ELF-1 (cell line): ENCODE measurements at places on chromosomes 1 and 21.

DNA sequence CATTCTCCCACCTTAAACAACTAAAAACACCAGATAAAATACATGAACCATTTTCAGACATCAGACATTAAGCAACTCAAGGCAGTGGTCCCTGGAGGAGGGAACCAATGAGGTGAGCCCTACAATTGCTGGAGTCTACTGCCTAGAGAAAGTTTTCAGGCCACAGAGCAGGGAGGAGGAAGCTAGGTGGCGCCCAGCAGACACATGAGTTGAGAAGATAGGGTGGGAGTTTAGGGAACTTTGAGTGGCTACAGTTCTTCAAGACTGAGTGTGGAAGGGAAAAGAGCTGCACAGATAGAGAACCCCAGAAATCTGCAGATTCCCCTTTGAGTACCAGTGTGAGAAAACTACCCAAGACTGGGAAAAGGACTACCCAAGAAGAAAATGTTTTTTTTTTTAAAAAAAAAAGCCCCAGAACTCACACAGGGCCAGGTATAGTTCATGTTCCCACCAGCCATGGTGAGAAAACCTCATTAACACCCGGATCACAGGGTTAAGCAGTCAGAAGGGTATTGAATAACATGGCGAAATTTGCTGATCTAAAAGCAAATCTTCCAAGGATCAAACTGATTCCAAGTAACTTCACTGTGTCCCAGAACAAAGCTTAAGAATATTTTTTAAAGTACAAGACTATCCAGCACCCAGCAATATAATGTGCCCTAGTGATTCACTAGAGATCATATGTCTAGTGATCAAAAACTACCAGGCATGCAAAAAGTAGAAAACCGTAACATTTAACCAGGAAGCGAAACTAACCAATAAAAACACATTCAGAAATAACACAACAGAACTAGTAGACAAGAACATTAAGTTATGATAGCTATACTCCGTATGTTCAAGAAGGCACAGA, 12.0 kb downstream of the ALDH9A1 start:
- peak; percentile 17 for DNase-seq

DNA sequence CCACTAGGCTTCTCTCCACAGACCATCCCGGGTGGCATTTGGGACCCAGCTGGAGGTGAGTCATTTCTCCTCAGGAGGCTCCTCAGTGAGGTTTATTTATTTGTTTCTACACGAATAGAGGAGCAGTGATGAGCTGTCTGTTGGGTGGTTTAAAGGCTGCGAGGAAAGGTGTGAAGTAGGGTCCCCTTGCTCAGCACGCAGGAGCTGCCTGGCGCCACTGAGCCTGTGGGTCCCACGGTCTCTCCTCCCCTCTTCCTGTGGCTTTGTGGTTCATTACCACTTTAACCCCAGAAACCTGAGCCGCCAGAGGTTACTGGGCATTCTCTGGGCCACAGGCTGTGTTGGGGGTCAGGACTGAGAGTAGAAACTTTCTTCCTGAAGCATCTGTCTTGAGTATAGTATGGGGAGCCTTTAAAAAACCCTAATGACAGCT, 39.9 kb downstream of the IL6R start:
- no peak for DNase-seq

GRCh38 chr1:42370876-42371549, 9.6 kb upstream of the RIMKLA start:
- peak; percentile 10 for DNase-seq

DNA sequence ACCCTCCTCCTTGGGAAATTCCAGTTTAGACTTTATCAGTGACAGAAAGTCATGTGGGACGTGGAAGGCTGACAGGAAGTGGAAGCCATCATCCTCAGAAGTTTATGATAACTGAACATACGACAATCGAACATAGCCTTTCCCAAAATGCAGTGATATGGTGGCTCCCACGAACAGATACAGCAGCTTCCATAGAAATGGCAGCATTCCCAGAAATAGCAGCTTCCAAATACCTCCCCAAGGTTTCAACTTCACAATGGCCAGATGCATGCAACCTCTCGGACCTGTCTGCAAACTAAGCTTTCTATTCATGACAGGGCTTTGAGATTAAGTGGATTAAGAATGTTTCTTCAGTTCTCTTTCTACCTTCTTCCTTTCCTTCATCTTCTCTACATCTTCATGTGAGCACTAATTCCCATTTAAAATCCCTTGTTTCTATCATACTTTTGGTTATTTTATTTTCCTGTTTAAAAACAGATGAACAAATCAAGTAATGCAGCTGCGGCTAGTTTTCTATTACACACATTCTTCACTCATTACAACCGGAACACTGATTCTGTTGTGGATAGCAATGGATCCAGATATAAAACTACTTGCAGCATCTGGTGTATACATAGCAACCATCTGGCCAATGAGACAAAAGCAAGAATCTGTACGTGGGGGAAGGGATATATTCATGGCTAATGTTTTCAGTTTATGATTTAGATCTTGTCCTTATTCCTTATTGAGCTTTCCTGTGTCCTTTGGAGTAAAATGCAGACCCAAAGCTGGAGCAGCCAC, 304.8 kb downstream of the BRINP3 start:
- DNase-seq: no peak

- no peak for DNase-seq
These were observed 113.6 kb upstream of the IGSF21 start for GRCh38 chr1:17994046-17994445.

GRCh38 chr1:26378088-26378878, 5.7 kb upstream of the ZNF683 start:
- peak; percentile 32 for DNase-seq

GRCh38 chr1:227733751-227734545, 1.2 kb downstream of the JMJD4 start:
- no peak for DNase-seq

DNA sequence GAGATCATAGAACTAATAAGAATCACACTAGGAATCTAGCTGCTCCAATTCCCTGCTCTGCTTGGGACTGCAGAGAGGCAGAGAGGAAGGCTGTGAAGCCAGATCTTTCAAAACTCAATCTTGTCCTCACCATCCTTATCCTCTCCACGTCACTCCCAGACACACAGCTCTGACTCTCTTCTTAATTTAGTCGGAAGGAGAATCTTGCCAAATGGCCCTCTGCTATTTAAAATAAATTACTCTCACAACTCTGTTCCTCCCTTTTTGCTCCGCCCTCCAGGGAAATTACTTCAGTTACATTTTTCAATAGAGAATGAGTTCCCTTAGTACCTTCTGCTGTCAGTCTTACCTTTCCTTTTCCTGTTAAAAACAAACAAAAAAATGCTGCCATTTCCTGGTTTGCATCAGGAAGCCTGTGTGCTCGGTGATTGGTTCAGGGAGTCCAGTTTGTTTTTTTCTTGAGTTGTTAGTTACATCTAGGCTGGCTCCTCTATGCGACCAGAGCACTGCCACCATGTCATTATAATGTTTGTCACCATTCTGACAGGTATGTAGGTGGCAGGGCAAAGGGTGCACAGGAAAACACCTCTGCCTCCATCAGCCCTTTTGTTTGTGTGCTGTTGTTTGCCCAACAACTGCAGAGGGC, 80.1 kb downstream of the FCRL5 start:
- DNase-seq: no peak

DNA sequence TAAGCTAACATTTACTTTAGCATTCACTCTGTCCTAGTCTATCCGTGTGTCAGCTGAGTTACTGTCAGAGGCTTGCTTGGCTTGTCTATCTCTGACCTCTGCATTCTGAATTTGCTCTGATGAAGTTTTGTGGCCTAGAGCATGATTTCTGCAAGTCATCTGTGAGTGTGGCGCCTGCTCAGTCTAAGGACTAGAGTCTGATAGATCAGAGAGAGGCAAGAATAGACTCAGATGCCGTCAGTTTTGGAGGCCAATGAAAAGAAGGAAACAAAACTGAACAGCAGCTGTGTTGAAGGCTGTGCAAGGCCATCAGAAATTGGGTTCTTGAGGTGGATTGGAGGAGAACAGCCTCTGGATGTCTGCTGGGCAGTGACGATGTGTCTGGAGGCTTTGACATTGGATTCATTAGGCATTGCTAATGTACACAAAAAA, 573.1 kb downstream of the USP25 start:
- DNase-seq: no peak

DNA sequence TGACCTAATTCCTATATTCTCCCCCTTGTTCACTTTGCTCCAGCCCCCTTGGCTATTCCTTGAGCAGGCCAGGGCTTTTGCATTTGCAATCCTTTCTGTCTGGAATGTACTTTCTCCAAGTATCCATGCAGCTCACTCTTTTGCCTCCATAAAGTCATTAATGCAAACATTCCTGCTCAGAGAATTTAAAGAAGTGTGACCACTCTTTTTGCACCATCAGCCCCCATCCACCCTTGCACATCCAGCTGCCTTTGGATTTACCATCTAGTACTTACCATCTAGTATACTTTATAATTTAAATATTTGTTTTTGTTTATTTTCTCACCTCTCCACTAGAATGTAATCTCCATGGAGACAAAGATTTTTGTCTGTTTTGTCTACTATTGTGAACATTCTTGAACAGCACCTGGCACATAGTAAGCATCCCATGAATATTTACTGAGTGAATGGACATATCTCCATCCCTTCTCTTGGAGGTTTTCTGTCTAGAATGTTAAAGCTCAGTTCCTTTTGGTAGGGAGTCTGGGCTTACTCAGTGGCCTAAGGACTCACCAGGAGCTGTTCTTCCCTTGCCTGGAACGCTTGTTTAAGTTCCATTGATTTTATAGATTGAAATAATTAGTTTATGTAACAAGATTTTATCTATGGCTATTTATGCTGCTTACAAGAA, 22.6 kb downstream of the SLAMF6 start:
- DNase-seq: no peak

- DNase-seq: no peak
These were observed 8.4 kb upstream of the TNNI1 start for GRCh38 chr1:201429736-201430501.

- DNase-seq: no peak
These were observed 462.1 kb downstream of the LMO4 start for GRCh38 chr1:87790756-87791155.

DNA sequence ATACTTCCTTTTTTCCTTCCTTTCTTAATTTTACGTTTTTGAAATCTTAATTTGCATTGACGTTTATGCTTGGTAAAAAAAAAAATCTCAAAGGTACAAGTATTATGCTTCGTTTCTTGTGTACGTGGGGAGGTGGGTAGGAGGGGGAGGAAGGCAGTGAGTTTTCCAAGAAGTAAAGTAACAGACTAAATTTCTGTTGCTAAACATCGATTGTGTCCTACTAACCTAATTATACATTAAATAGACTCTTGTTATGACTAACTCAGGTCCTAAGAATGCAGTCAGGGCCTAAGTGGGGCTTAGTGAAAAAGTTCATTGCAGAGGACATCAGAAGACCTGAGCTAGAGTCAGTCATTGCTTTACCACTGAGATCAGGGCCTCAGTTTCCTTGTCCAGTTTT, 17.5 kb downstream of the NEK7 start:
- DNase-seq: no peak

DNA sequence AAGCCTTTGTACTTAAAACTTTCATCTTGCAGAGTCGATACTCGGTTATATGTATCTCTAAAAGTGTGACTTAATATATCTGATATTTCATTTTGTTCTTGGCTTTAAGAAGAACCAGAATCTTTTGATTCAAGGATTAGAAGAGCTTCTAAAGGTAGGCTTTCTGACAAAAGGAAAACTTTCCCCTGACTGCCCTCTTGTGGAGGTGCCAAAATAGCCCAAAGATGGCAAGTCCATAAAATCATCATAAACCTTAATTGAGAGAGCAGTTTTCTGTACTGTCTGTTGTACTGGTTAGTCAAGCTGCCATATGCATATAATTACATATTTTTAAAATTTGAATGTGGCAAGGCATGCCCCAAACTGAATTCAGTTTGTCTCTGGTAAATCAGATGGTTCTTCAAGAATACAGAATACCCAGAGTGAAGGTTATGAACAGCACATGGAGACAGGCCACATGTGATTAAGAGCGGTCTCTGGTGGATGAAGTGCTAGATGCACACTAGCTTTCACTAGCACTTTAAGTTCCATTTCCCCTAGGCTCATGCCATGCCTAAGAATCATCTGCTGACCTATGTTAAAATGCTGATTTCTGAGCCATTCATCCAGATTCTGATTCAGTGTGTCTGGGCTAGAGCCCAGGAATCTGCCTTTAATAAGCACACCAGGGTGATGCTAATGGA, 27.7 kb upstream of the ELAVL4 start:
- DNase-seq: peak; percentile 2

- peak; percentile 54 for DNase-seq
These were observed 7.0 kb downstream of the TCHH start for GRCh38 chr1:152107984-152108881.

DNA sequence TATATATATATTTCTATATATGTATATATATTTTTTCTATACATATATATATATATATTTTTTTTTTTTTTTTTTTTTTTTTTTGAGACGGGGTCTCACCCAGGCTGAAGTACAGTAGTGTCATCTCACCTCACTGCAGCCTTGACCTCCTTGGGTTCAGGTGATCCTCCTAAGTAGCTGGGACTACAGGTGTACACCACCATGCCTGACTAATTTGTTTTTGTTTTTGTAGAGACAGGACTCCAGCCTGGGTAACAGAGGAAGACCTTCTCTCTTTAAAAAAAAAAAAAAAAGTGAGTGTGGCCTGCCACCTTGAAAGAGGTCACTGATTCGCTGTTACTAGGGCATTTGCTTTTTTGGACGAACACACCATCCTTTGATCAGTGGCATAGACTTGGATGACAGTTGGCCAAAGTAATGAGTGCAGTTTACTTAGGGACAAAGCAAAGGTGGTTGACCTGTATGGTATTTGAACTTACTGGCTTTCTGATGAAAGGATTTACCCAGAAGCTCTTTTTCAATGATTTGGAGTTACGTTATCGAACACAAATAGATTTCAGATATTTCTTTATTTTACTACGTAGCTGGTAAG, 10.8 kb downstream of the SLC25A33 start:
- DNase-seq: no peak

- peak; percentile 78 for DNase-seq
These were observed 66.4 kb downstream of the DMRTB1 start for GRCh38 chr1:53525595-53525994.

- no peak for DNase-seq
These were observed 377 bp downstream of the SAMD13 start for GRCh38 chr1:84301785-84302385.

DNA sequence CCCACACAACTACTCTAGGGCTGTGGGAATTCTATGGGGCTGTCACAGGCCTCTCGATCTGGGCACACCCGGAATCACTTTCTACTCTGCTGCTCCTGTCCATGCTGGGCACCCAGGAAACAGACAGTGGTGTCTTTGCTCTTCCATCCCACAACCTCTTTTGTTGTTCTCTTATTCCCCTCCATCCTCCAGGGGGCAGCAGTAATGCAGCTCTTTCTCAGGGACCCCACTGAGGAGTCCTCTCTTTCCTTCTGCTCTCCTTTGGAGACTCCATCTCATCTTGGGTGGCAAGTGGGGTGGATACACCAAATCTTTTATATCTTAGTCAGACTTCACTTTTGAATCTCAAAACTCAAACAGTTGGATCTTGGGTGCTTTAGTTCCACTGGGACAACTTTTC, 206.3 kb downstream of the HS2ST1 start:
- no peak for DNase-seq

GRCh38 chr1:45442272-45442671, 48.7 kb downstream of the TESK2 start:
- no peak for DNase-seq

- no peak for DNase-seq
These were observed 94.4 kb upstream of the FGGY start for GRCh38 chr1:59202455-59202854.
